ENCODE measurements at places on chromosomes 5 and 9.

DNA sequence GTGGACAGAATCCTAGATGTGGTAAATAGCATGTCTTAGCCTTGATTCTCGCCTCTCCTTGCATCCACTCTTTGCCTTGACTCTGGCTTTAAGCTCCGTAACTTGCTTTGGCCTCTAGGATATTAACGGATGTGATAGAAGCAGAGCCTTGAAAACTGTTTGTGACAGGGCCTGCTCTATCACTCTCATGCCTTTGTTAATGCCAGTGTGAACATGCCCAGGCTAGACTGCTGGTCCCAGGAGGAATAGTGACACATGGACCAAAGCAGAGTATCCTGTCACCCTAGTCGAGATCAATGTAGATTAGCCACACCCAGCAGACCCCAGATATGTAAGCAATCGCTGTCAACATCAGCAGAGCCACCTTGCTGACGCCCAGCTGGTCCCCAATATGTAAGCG is 109.9 kb upstream of the C9orf72 start:
- no peak for DNase-seq

GRCh38 chr5:96127538-96127937 is 165.9 kb upstream of the ELL2 start:
- DNase-seq, result no peak

GRCh38 chr9:33236571-33236970 is 3.4 kb upstream of the SPINK4 start:
- DNase-seq, result no peak

- no peak for DNase-seq
Observed at GRCh38 chr5:110790673-110791072, 51.9 kb downstream of the SLC25A46 start.

- DNase-seq, result no peak
Observed at GRCh38 chr5:59473611-59474010, 419.9 kb downstream of the PDE4D start.

GRCh38 chr5:137056676-137057075 is 442.4 kb downstream of the SPOCK1 start:
- no peak for DNase-seq

DNA sequence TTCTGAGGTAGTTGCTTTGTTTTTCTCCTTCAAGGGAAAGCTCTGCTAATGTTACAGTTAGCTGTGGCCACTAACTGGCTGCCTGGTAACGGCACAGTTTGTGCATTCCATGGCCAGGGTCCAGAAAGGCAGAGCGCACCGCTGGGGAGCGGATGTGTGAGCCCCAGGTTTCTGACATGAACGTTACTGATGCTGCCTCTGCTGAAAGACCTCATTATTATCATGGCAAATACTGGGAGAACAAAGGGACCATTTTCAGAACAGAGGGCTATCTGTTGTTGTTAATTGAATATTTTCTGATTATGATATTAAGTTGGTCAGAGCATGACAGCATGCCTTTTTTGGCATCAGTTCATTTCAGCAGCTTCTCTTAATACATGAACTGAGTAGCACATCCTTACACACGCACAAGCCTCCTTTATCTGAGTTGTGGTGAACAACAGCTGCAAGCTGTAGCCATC is 134.1 kb downstream of the NUDT12 start:
- no peak for DNase-seq

GRCh38 chr5:68287976-68288706 is 72.6 kb downstream of the PIK3R1 start:
- peak; percentile 72 for DNase-seq
